ENCODE measurements at places on chromosomes 16 and 17. TPM values are rescaled to one million over a fixed set of nuclear protein-coding genes. Genes with fewer than 3 reads are reported as not detected.
A peak's percentile ranks its signal among the peaks of the same experiment; 100 is the strongest.

- no peaks in the 10 kb centered on the region for H3K27me3 ChIP-seq
- no peak for DNase-seq
- H3K4me1 ChIP-seq, result no peaks in the 10 kb centered on the region
- H3K27ac ChIP-seq, result peak overlapping the region; percentile 81
These were observed 245 bp downstream of the TMEM256 start for GRCh38 chr17:7403727-7403976.

Gene TLCD3A
- 23.8 TPM for total RNA-seq

DNA sequence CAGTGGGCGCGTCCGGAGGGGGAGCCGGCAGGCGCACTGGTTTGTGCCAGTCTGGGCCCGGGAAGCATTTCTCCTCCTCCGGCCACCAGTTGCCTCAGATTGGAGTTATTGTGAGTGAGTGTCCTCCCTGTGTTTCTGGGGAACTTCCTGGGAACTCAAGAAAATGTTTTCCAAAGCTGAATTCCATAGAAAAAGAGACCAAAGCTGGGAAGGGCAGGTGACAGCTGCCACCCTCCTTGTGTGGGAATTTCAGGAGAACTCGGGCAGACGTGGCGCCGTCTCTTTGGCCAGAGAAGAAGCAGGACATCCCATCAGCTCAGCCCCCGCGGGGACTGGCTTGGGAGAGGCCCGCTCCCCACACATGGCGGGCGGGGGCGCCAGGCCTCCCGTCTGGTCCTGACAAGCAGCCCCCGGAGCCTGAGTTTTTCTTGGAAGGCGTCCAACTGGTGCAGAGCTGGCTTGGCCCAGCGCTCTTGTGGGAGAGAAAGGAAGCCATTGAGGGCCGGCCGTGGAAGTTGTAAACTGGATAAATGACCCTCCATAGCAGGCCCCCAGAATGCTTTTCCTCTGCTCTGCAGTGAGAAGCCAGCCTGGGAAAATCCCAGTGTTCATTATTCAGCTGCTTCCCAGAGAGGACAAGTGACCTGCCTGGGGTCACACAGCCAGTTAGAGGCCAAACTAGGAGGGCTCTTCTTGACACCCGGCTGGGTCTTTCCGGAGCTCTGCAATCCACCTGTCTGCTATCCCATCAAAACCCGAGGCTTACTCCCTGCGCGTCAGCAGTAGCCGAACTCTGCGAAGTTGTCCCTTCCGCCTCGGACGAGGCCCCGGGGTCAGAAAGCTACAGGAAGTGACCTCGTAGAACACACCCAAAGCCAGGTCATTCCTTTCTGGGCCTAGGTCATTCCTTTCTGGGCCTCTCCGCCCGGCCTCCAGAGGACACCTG, 39.2 kb upstream of the GSE1 start:
- H3K4me1 ChIP-seq, result peaks cover 48% of the 10 kb centered on the region
- no peak for DNase-seq
- H3K27me3 ChIP-seq, result no peaks in the 10 kb centered on the region
- no peak overlapping the region for H3K27ac ChIP-seq

Gene TP53TG3B
- not detected for total RNA-seq

Gene RNF43
- 2.4 TPM for total RNA-seq

GRCh38 chr17:82698974-82699442, 510 bp upstream of the RAB40B start:
- H3K27ac ChIP-seq, result no peak overlapping the region
- DNase-seq, result no peak
- peak overlapping the region; percentile 63 for H3K4me3 ChIP-seq
- H3K36me3 ChIP-seq, result no peaks in the 10 kb centered on the region

DNA sequence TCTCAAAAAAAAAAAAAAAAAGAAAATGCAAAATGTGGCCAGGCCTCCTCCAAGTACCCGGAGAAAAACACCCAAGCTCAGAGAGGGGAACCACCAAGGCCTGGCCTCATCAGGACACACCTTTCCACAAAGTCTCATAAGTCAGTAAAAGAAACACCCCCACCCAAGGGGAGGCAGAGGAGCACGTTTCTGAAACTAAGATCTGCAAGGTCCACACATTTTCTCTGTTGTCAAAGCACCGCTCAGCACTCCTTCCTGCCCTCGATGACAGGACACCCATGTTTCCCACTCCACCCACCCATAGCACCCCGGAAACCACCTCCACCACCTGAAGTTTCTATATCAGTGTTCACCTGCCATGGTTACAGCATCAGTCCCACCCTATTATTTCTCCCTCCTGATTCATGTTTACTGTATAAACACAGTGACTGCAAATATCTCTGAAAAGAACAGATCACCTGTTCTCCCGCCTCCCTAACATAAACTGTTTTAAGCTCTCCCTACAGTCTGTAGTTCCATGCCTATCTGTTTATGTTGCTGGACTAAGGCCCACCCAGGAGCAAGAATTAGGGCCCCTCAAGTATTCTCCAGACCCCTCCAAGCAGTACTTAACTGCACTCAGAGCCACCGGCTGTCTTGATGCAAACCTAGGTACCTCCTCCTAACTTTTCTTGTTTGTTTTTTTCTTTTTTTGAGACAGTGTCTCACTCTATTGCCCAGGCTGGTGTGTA, 2.0 kb downstream of the CORO7 start:
- H3K27me3 ChIP-seq, result no peaks in the 10 kb centered on the region
- H3K27ac ChIP-seq, result no peak overlapping the region
- no peaks in the 10 kb centered on the region for H3K36me3 ChIP-seq

- no peak overlapping the region for H3K4me3 ChIP-seq
- no peaks in the 10 kb centered on the region for H3K27me3 ChIP-seq
- H3K36me3 ChIP-seq, result peaks cover 3% of the 10 kb centered on the region
- no peak overlapping the region for H3K27ac ChIP-seq
- DNase-seq, result no peak
These were observed 18.4 kb downstream of the TUBD1 start for GRCh38 chr17:59874376-59874775.

GRCh38 chr16:6155271-6155670, 1057.7 kb upstream of the EEF2KMT start:
- H3K27ac ChIP-seq, result no peak overlapping the region
- H3K27me3 ChIP-seq, result no peaks in the 10 kb centered on the region
- DNase-seq, result no peak
- no peak overlapping the region for H3K4me3 ChIP-seq

- DNase-seq, result no peak
- no peak overlapping the region for H3K27ac ChIP-seq
- no peaks in the 10 kb centered on the region for H3K36me3 ChIP-seq
- no peak overlapping the region for H3K4me3 ChIP-seq
- H3K27me3 ChIP-seq, result no peaks in the 10 kb centered on the region
- peaks cover 3% of the 10 kb centered on the region for H3K4me1 ChIP-seq
These were observed 174.8 kb downstream of the UTP18 start for GRCh38 chr17:51435171-51435552.

Gene CBX8
- 2.1 TPM for total RNA-seq

Gene C16orf74
- total RNA-seq, result 7.3 TPM

Gene GCGR
- total RNA-seq, result 0.61 TPM

- H3K36me3 ChIP-seq, result no peaks in the 10 kb centered on the region
- H3K4me1 ChIP-seq, result no peaks in the 10 kb centered on the region
- no peak overlapping the region for H3K27ac ChIP-seq
- no peaks in the 10 kb centered on the region for H3K27me3 ChIP-seq
- no peak overlapping the region for H3K4me3 ChIP-seq
- DNase-seq, result no peak
These were observed 201.6 kb upstream of the SOX9 start for GRCh38 chr17:71919186-71919585.

GRCh38 chr17:38912221-38912813, 13.1 kb upstream of the LASP1NB start:
- no peak overlapping the region for H3K4me3 ChIP-seq
- H3K4me1 ChIP-seq, result no peaks in the 10 kb centered on the region
- DNase-seq, result no peak
- peaks cover 17% of the 10 kb centered on the region for H3K36me3 ChIP-seq
- no peaks in the 10 kb centered on the region for H3K27me3 ChIP-seq

DNA sequence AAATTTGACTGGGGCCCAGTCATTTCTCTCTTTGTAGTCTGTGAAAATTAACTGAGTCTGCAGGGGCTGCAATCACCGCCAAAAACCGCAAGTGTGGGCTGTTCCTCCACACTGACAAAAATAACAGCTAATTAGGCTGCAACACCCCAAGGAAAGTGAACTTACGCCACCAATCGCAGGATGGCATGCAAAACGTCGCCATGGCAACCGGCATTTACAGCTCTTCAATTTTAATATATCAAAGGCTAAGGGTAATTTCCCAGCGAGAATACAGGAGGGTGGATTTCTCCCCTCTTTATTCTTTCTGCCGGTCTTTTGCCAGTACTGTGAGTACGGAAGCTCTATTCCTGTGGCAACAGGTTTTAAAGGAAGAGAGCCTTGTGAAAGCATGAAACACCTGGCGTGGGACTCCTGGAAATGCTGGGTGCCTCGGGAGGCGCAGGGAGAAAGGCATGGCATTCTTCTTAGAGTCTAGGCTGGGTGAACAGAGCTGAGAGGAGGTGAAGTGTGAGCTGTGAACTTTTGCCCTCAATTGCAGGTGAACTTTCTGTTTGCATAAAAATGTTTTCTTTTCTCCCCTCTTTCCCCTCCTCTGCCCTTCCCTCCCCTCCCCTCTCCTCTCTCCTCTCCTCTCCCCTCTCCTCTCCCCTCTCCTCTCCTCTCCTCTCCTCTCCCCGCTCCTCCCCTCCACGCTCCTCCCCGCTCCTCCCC, 399.7 kb downstream of the XYLT1 start:
- peak overlapping the region; percentile 49 for H3K4me3 ChIP-seq
- no peaks in the 10 kb centered on the region for H3K27me3 ChIP-seq
- H3K27ac ChIP-seq, result no peak overlapping the region
- H3K36me3 ChIP-seq, result no peaks in the 10 kb centered on the region
- no peak for DNase-seq

DNA sequence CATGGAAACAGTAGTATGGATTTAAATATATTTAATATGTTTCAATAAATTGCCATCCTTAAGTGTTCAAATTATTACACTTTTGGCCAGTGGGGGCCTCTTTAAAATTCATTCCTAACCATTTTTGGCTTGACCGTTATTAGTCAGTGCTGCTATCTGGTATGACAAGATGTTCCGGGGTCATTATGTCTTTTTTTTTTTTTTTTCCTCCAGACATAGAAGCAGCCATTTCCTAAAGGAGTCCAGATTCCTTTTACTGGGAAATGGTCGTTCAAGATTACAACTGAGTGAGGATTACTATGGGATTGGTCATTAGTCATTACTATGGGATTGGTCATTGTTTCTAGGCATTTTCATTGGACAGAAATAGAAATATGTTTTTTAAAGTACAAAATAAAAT, 53.4 kb downstream of the NF1 start:
- no peak for DNase-seq
- H3K4me1 ChIP-seq, result no peaks in the 10 kb centered on the region
- H3K4me3 ChIP-seq, result no peak overlapping the region
- no peak overlapping the region for H3K27ac ChIP-seq

DNA sequence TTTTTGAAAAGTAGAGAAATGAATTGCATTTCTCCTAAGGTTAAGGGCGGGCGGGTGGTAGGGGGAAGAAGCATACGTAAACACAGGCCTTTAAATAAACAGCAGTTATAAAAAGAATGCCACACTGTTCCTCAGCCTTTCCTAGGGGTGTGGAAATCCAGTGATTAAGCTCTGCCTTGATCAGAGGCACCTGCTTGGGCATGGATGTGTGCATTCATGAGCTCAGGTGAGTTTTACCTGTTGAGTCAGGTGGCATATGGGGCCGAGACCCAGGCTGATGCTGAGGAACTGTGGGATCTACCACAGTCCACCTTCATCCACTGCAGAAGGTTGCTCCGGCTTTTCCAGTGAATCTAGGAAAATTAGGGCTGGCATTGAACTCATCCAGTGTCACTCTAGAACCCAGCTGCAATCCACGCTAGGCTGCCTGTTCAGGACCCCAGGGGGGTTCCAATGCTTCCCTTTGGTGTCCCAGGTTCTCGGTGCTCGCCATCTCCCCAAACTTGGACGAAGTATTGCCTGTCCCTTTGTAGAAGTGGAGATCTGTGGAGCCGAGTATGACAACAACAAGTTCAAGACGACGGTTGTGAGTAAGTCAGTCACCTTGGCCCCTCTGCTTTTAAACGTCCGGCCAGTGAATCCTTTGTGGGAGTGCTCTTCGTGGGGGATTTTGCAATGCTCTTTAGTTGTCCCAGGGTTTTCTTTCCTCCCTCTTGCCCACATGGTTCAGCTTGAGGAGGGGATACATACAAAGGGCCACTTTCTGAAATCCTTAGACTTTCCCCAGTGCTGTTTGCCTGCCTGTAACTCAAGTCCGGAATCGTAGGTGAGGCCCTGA, 72.7 kb downstream of the SDR42E1 start:
- H3K27me3 ChIP-seq, result no peaks in the 10 kb centered on the region
- H3K27ac ChIP-seq, result 0 out of 2 replicates have a peak overlapping the region, but pooled peaks have one; percentile 1
- no peak overlapping the region for H3K4me3 ChIP-seq
- DNase-seq, result peak; percentile 27

DNA sequence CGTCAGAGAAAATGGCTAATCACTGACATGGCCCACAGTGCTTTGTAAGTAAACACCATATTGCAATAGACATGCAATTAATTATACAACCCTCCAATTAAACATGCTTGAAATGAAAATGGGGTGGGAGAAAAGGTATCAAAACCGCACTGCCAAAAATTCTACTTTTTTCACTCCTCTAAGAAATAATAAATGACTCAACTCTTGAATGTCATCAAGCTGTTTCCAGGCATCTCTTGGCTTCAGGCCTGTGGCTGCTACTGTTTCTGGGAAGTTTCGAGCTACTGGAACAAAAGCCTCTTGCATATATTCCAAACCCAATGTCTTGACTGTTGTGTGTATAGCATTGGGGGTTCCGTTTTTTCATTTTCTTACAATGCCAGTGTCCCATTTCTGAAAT, 412.6 kb downstream of the RBFOX1 start:
- no peaks in the 10 kb centered on the region for H3K27me3 ChIP-seq
- no peaks in the 10 kb centered on the region for H3K36me3 ChIP-seq
- DNase-seq, result no peak
- H3K4me3 ChIP-seq, result no peak overlapping the region
- H3K4me1 ChIP-seq, result no peaks in the 10 kb centered on the region

Gene APOBR
- not detected for total RNA-seq

DNA sequence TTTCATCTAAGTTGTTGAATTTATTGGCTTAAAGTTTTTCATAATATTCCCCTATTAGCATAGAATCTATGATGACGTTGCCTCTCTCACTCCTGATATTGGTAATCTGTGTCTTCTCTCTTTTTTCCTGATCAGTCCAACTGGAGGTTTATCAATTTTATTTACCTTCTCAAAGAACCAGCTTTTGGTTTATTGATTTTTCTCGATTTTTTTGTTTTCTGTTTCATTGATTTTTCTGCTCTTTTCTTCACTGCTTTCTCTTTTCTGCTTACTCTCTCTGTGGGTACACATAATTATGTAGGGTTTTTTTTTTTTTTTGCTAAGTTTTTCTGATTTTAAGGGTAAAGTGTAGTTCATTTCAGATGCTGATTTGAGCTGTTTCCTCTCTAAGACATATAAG, 29.7 kb downstream of the MRTFB start:
- H3K4me3 ChIP-seq, result no peak overlapping the region
- peaks cover 4% of the 10 kb centered on the region for H3K4me1 ChIP-seq
- H3K27ac ChIP-seq, result no peak overlapping the region
- DNase-seq, result no peak

Gene IRX3
- total RNA-seq, result 1.6 TPM

Gene KCNG4
- total RNA-seq, result not detected

Gene SLC38A8
- total RNA-seq, result not detected

Gene MYL4
- not detected for total RNA-seq

Gene PPL
- 28.8 TPM for total RNA-seq

Measured in H1 (cell line).